ENCODE measurements at places on chromosomes 3 and 15. TPM values are rescaled to one million over a fixed set of nuclear protein-coding genes. Genes with fewer than 3 reads are reported as not detected.

Gene HDDC3
- polyA plus RNA-seq = 27.0 TPM

Gene ACKR4
- not detected for polyA plus RNA-seq

Gene GLDN
- polyA plus RNA-seq = not detected

Gene GALNT15
- 8.4 TPM for polyA plus RNA-seq

Gene GOLGA8M
- polyA plus RNA-seq = not detected

Gene ARRDC4
- polyA plus RNA-seq = 143 TPM

Gene INSYN1
- 1.2 TPM for polyA plus RNA-seq

DNA sequence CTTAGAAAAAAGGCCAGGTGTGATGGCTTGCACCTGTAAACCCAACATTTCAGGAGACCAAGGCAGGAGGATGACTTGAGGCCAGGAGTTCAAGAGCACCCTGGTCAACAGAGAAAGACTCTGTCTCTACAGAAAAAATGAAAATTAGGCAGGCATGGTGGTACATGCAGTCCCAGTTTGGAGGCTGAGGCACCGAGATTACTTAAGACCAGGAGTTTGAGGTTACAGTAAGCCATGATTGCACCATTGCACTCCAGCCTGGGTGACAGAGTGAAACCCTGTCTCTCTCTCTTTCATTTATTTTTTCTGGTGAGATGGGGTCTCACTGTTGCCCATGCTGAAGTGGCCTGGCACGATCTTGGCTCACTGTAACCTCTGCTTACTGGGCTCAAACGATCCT is 24.7 kb downstream of the IP6K1 start:
- DNase-seq = no peak

DNA sequence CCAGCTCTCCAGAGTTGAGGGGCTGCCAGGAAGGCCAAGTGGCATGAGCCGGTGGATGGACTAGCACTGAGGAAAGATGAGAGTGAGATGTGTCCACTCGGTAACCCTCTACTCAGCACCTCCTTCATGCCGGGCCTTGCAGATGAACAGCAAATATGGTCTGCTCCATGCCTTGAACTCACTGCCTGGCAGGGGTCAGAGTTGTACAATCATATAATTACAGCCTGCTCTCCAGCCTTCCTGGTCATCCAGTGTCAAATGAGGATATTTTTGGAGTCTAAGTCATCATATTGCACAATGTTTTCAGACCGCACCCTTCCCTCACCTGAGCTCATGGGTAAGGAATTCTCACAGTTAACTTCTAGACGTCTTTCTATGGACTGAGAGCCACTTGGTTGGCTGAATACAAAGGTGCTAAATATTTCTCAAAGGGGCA is 4.9 kb downstream of the MGLL start:
- no peak for DNase-seq

DNA sequence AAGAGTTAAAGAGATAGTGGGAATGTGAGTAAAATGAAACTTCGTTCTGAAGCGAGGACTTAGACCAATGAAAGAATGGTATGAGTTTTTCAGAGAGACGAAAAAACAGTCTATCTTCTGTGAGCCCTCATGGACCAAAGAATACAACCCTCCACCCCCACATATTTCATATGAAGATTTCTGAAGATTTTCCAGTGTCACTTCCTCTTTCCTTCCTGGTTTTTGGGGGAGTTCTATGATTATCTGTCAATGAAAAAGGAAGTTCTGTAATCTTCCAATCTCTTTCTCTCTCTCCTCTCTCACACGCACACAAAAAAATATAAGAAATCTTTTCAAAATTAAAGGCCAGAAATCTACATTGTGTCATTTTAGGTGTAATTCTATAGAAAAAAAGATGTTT is 27.7 kb downstream of the CMSS1 start:
- DNase-seq = no peak

DNA sequence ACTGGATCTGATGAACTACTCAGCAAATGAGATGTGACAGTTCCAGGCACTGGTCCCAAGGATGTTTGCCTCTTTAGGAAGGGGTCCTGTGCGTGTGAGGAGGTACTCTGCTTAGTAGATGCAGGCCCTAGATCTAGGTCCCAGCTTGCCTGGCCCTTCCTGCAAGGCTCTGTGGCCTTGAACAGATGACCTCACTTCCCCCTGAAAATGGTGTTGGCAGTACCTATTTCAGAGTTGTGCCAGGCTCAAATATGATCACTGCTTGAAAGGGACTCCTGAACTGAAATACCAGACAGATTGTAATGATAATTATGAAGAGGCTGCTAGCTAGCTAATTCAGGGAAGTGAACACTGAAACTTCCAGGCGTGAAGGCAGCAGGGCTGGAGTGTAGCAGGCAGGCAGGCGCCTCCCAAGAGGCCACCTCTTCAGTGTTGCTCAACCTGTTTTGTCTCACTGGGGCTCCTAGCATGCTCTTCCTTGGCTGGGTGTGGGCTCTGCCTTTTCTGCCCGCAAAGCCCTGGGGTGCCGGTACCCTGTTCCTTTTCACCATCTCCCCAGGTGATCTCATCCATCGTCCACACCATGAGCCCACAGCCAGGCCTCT is 24.1 kb upstream of the CPNE9 start:
- DNase-seq = no peak

DNA sequence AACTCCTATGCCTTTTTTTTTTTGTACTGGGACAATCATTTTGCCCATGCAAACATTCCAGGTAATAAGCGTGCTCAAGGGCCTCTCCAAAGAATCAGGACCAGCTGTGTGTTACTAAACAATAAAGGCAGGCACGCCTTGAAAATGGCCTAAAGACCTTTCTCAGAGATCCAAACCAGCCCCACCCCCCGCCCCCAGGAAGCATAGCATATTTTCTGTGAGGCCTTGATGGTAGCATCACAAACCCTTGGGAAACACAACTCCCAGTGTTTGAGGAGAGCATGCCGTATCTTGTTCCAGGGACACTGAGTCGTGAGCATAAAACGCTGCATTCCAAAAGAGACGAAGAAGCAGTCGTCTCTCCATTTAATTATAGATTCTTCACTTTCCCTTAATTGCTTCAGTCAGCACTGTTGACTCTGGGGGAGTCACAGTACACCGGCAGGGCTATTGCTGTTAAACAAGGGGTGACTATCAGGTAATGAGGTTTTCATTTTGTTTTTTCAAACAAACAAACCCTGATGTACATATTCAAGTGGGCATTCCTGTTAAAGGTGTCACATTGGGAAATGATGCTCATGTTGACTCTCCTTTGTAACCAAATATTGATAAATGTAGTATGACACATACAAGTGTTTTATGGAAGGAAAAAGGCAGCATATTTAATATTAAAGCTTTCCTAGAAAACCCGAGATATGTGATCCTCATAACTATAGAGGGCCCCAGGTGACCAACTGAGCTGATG is 4.4 kb upstream of the TPM1 start:
- no peak for DNase-seq

GRCh38 chr3:157046520-157046919 is 113.4 kb downstream of the CCNL1 start:
- DNase-seq = no peak

DNA sequence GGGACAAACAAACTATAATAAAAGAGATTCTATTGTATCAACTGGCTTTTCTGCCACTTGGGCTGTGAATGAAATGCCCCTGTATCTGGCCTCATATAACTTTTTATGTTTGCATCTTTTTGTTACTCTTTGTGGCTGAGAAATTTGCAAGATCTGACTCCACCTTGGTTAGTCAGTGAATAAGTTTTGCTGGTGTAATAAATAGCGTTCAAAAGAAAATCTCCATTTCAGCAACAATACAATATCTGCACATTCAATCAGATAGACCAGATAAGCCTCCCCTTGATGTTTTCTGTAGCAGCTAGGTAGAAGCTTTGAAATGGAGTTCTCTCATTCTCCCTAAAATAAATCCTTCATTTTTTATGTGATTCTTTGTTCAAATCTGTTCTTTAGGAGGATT is 12.0 kb downstream of the TRAT1 start:
- no peak for DNase-seq

- no peak for DNase-seq
Measured at GRCh38 chr3:54987719-54988118, 59.9 kb upstream of the LRTM1 start.

GRCh38 chr3:6254490-6254889 is 606.4 kb upstream of the GRM7 start:
- DNase-seq = no peak

- no peak for DNase-seq
Measured at GRCh38 chr3:155491696-155492095, 198.2 kb upstream of the STRIT1 start.

GRCh38 chr15:72375846-72376581 is at the start of gene HEXA:
HEXA (minus strand) TSS chr15:72376014; CDS start chr15:72375972, 42 bp downstream.
- peak; percentile 99 for DNase-seq

- no peak for DNase-seq
Measured at GRCh38 chr3:167451282-167451681, 22.6 kb downstream of the SERPINI2 start.

DNA sequence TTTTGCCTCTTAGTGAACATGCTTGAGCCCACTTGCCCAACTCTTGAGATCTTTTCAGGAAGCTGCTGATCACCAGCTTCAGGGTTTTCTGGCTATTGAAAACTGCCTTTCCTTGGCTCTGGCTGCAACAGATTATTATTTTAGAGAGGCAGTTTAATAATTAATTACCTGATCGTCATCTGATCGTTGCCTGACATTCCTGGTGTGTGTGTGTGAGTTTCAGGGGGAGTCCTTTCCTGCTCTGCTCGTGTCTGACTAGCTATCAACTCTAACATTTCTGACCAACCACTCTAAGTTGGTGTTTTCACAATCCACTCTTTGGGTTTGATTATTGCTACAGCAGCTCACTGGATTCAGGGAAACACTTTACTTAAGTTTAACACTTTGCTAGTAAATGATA is 84.3 kb upstream of the SPATA16 start:
- DNase-seq = no peak

DNA sequence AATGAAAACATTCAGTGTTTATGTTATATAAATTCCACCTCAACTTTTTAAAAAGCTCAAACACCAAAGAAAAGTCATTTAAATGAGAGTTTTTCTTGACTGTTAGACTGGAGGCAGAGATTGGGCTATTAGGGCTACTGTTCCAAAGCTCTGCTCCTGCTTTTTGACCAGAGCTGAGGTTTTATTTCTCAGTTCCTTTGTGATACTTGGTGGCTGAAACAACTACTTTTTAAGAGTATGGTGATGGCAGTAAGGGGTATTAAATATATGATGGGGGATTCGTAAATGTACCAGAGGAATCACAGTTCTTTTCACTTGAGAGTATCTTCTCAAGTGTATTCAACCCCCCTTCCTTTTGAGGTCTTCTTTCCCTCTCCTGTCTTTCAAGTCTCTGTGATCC is 186.1 kb upstream of the CGNL1 start:
- DNase-seq = no peak

DNA sequence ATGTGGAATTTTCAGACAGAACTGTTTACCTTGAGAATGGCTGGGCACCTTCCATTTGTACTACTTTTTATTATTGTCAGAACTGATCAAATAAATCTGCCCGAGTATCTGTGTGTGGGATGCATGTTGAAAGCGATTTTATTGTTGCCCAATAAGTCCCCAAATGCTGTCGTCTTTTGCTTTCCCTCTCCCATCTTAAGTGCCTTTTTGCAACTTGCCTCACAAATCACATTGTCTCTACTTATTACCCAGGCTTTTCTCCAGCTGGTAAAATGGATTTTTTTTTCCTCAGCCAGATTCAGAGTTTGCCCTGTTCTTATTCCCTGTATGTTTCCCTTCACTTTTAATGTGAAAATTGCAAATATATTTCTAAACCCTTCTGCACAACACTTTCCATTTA is 163.1 kb downstream of the CNTN4 start:
- no peak for DNase-seq

DNA sequence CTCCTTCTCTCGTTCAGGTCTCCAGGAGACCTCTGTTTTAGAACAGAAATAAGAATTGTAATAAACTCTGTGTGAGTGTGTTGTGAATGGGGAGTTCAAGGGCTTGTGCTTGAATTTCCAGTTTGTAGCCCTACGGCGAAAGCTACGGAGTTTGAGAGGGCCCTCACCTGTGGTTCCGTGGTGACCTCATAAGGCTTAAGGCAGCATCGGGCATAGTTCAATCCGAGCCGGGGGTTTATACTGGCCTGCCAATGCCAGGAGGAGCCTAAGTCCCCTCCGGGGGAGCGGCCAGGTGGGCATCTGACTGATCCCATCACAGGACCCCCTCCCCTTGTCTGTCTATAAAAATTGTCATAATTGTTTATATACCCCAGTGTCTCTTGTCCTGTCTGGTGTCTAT is 43.7 kb downstream of the ZBTB11 start:
- DNase-seq = no peak

Measured in sigmoid colon (tissue), 7 donors.